ENCODE measurements at places on chromosomes 2 and 18.

GRCh38 chr2:11582862-11583752, 49.3 kb downstream of the GREB1 start:
- peak; percentile 46 for DNase-seq

- DNase-seq: no peak
Measured at GRCh38 chr2:171210864-171211431, 50.3 kb upstream of the TLK1 start.

DNA sequence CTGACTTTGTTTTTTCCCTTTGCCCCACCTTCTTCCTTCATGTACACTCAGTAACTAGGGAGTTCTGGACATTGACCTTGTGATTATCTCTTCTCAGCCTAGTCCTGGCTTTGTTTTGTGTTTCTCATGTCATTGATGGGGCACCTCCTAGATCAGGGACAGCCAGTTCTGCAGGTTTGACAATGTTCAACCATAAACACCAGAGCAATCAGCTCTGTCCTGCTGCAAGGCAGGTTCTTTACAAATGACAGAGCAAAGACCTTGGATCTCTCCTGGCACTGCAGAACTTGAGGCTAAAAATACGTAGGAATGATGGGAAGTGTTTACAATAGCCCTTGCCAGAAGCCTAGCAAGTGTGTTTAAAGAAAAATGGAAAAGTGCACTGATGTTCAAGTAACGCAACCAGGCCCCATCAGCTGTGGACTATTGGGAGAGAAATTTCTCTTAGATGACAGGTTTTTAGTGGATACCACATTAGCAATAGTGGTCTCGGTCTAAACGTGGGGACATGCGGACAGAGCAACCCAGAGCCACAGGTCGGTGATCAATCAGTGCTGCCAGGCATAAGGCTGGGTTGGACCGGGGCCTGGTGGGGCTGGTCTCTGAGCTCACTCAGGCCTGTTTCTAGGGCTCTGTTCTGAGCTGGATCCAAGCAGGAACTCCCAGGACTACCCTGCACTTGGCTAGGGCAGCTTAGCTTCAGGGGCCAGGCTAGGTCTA, 76.8 kb downstream of the SOWAHC start:
- no peak for DNase-seq

DNA sequence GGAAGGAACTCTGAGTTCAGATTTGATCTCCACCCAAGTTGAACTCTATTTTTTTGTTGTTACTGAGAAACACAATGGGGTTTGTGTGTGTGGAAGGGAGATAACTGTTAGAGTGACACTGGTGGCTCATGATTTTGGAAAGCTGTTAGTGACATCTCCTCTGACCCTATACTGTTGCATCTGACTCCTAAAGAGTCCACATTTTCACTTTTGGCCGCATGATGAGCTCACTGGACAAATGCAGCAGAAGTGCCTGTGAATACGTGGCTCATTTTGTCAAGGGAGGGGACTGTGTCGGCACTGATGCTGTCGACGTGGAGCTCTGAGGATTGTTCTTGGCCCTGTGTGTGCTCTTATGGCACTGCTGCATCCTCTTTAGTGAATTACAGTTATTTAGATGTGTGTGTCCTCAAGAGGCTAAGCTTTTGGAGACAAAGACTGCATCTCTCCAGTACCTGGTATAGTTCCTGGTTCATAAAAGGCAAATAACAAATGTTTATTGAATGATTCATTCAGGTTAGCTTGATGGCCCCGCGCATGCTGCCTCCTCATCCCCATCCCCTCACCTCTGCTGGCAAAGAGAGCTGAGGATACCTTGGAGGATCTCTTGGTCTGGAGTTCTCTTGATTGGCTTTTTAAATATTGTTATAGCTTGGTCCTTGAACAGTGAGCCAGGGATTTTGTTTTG, 135.4 kb downstream of the PHLPP1 start:
- DNase-seq: no peak

DNA sequence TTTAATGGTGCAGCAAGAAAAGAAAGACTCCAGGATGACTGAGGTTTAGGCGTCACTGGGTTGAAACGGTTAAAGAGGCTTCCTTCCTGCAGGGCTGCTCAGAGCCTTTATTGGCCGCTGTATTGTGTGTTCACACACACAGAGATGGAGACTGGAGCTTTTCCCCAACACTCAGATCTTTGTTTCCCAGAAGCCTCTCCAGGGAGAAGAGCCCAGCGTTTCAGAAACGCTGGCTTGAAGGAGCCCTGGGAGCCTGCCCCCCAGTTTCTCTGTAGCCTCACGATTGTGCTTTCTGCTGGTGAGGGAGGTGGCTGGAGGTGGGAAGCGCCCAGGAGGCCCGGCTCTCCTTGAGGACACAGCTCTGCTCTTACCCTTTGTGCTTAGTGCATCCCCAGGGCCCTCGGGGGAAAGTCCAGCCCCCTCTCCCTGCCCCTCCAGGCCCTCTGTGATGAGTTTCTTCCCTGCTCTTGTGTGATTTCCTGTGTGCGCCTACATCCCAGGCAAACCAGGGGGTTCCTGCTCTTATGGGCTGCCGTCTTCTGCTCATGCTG, 37.1 kb downstream of the RRM2 start:
- no peak for DNase-seq

DNA sequence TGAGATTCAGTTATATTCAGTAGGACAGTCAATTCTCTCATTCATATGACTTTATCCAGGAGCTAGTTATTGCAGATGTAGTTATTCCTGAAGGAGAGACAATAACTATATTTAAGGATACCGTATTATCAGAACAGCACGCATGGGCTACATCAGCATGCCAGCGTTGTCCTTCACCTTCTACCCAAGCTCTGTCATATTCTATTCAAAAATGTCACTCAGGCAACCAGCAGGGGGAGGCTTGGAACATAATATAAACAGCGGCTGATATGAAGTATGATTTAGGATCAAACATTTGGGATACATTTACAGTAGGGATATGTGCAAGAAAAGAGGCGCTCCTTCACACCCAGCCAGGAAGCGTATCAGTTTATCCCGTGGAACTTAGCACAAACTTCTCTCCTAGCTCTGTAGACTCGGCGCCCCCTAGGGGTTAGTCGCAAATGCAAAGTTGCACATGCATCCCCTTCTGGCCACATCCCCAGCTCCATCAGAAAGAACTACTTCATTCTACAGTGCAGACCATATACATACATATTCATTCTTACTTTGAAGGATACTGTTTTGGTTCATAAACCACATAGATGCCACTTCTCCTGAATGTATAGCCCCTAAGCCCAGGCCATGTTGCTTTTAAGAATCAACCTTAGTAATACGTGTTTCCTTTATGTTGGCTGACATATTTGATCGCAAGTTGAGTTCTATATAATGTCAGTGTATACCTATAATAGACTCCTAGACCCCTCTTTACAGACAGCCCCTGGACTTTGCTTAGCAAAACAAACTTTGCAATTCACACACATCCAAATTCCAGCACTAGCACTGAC, 759.4 kb downstream of the ADCYAP1 start:
- DNase-seq: no peak

DNA sequence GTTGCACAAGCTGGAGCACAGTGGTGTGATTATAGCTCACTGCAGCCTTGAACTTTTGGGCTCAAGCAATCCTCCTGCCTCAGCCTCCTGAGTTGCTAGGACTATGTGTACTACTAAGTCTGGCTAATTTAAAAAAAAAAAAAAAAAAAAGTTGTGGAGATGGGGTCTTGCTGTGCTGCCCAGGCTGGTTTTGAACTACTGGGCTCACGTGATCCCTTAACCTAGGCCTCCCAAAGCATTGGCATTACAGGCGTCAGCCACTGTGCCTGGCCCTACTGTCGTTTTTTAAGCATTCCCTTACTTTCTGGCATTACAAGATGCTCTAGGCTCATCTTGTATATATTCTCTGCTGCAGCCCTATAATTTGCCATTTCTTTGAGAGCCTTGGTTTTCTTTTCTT, 88.3 kb downstream of the RAPH1 start:
- DNase-seq: no peak

DNA sequence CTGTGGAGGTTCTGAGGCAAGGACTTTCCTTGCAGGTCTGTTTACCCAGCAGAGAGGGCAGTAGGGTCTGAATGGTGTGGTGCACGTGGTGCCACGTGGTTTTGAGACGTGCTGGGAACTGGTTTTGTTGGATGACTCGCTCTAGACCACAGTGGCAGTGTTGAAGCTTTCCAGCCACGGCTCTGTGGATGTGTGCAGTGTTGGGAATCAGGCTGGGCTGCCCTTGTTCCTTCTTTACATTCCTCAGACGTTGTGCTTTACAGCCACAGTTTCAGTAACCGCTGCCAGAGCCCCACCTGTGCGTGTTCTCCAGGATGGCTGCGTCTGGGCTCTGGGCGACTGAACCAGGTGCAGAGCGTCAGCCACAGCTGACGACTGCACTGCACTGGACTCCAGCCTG, 8.2 kb downstream of the CTDP1 start:
- DNase-seq: no peak

- no peak for DNase-seq
Measured at GRCh38 chr2:234672498-234673150, 175.7 kb upstream of the ARL4C start.

DNA sequence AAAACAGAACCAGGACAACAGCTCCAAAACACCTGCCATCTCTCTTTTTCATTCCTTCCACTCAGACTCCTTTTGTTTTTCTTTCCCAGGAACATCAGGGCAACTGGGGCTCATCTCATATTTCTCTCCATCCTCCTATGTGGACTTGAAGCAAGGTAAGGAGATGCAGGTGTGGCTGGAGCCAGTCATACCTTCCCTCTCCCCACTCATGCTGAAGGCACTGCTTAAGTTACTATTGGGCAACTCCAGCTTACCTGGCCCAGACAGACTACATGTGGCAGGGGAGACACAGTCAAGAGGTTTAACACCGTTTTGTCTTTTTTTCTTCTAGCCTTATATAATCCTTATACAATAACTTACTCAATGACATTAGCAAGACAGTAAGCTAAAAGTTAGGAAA, 38.4 kb downstream of the LAMA1 start:
- DNase-seq: no peak

- no peak for DNase-seq
Measured at GRCh38 chr2:65957454-65957853, 477.5 kb upstream of the MEIS1 start.

DNA sequence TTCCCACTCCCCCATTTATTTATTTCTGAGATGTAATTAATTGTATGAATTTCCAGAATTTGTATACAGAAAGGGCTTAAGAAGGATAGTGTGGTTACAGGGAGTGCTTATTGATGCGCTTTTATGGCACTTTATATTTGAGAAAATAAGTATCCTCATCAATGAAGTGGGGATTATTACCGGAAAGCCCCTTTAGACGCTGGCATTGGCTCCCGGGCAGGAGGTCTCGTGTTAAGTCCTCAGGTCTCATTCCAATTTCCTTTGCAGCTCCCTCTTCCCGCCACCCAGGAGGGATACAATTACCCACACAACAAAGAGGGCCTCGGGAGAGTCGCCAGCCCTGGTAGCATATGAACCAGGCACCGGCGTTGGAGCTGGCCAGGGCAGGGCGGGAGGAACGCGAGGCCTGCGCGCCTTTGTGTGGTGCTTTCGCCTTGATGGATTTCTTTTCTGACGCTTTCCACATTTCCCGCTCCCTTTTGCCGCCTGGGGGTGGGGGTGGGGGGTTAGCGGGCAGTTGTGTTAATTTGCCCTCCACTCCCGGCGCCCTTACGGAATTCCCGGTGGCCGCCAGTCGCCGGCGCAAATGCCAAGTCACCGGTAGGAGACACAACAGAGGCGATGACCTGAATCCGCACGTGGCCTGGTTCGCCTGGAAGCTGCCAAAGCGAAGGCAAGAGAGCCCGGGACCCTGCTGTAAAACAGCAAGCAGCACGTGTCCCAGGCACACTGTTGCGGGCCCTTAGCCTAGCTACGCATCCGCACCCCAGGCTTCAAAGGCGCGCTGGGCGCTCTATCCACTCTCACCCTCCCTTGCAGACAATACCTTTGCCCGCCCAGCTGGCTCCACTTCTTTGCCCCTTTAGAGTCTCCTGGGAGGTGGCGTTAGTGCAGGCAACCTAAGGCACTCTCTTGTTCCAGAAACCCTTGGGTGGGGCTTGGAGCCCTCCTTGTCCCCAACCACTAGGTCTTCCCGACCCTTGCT, 3.3 kb downstream of the GAD1 start:
- DNase-seq: no peak

- no peak for DNase-seq
Measured at GRCh38 chr2:85745619-85746018, 8.2 kb upstream of the ATOH8 start.

DNA sequence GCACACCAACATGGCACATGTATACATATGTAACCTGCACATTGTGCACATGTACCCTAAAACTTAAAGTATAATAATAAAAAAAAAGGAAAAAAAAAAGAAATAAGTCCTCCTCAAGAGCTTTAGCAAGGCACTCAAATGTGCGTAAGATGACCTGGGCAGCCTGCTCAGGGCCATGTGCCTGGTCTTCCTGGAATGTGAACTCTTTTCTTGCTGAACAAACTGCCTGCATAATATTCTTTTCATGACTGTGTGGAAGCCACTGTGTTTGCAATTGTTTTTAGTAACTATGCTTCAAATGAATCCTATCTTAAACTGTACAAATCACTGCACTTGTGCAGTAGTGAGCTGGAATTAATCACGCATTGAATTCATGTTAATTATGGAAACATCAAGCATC, 168.1 kb upstream of the TPO start:
- DNase-seq: no peak

GRCh38 chr2:71538241-71538640, 84.9 kb downstream of the DYSF start:
- DNase-seq: no peak

GRCh38 chr18:10067670-10068659, 154.1 kb downstream of the VAPA start:
- no peak for DNase-seq

- no peak for DNase-seq
Measured at GRCh38 chr2:217735034-217735433, 267.8 kb downstream of the TNS1 start.

DNA sequence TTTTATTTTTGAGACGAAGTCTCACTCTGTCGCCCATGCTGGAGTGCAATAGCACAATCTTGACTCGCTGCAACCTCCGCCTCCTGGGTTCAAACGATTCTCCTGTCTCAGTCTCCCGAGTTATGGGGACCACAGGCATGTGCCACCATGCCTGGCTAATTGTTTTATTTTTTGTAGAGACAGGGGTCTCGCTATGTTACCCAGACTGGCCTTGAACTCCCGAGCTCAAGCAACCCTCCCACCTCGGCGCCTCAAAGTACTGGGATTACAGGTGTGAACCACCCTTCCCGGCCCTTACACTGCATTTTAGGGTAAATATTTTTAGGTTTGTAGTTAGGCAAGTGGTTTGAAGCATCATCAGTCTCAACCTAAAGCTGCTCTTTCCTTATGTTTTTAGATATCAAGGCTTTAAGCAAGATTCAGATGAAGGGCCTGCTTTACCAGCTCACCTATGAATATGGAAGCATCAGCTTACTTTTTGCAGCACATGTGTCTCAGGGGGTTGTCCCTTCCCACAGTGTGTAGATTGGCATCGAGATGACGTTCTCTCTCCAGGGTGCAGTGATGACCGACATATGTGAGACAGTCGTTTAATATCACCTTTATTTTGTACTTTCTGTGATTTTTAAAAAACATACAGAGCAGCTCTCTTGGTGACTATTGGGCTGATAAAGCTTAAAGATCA, 47.2 kb downstream of the ATIC start:
- no peak for DNase-seq

- no peak for DNase-seq
Measured at GRCh38 chr2:99495115-99495860, 5.5 kb upstream of the REV1 start.
